Dermis microvascular lymphatic vessel endothelial cell (primary cell): ENCODE measurements at places on chromosomes 6 and 20. TPM values are rescaled to one million over a fixed set of nuclear protein-coding genes. Genes with fewer than 3 reads are reported as not detected.

Gene SMLR1
- not detected in 2 replicates for total RNA-seq

DNA sequence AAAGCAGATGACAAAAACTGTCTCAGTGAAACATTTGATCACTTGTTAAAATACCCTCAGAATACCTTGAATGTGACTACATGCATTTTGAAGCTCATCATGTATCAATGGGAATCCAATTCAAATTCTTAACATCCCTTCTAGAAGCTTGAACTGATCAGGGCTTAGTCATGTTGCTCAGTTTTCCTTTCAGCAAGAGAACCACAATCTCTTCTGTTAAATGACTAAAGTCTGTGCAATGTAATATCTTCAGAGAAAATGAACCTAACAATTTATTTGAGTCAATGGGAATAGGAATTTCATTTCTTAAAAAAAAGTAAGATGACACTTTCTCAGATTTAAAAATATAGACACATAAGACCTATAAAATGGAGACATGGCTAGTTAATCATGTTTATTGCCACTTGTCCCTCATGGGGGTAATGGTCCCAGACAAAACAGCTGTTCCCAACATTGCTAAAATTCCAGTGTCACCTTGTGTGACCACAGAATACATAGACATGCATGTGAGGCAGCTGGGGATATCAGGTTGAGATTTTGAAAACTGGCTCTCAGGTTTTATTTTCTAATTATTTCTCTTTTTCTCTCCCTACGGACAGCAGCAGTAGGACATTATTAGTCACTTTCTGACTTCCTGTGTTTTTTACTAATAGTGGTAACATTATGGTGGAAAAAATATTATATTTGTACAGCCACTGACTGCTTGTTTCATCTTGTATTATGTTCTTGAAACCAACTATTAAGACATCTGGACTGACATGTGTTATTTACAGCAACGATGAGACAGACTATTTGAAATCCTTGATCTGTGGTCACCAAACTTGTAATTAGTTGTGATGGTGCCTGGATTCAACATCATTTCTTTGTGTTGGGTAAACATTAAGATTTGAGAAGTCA lies 192.5 kb downstream of the COL9A1 start:
- DNase-seq, result no peak

GRCh38 chr6:85461798-85462170 lies 11.9 kb downstream of the NT5E start:
- peak; percentile 60 for DNase-seq

Gene SLC29A1
- total RNA-seq, result 27.3 and 37.0 TPM in 2 replicates

DNA sequence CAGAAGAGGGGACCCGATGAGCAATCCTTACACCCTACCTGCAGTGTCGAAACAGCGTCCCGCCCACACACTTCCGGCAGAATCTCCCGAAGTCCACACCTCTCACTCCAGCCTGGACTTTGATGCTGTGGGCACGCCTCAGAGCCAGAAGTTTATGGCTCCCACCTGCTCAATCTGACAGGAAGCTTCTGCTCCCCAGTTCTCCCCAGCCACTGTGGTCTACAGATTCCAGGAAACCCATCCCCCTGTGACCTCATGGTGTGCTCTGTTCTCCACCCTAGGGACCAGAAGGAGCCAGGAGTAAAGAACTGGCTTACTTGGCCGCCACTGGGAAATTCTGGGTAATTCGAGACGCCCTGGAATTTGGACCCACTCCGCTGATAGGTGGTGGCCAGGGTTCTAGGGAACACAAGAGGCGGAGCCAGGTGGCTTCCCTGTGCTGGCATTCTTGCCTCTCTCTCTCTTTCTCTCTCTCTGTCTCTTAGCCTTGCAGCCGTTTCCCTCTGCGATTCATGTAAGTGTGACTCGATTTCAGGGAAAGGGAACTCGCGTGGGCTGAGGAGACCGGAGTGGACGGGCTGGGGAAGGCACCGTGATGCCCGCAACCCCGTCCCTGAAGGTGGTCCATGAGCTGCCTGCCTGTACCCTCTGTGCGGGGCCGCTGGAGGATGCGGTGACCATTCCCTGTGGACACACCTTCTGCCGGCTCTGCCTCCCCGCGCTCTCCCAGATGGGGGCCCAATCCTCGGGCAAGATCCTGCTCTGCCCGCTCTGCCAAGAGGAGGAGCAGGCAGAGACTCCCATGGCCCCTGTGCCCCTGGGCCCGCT lies at the start of gene TRIM15:
Gene TRIM15, plus strand, starts transcription at position 457 of the 828 bp plus-strand sequence. Its CDS starts 139 bp downstream, at position 596.
- no peak for DNase-seq

DNA sequence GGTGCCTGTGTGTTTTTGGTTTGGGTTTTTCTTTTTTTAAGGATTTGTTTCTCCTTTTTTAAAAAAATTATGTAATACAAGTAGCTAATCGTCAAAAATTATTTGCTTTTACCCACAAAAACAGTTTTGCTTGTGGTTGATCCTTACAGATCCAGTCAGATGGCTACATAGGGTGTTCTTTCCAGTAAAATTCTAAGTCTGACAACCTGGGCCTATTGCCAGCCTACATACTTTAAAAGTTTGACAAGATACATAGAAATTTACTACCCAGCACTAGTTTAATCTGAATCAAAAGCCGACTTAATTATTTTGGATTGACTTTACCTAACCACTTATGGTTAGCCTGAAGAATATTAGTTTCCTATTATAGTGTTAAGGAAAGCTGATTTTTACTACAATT lies 2.1 kb upstream of the SOX4 start:
- DNase-seq, result no peak

DNA sequence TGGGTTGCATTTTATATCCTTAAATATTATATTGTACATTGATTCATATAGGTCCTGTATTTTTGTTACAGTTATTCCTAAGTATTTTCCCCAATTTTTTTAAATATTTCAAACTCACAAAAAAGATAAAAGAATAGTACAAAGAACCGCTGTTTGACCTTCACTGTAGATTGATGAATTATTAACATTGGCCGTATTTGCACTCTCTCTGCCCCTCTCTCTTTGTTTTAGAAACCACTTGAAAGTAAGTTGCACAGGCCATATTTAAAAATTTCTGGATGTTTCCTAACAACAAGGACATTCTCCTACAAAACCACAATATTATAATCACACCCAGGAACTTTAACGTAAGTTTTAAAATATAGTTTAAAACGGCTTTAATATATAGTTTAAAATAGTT lies 72.0 kb upstream of the DUSP22 start:
- DNase-seq, result no peak

- DNase-seq, result no peak
Measured at GRCh38 chr6:16583144-16583762, 178.0 kb downstream of the ATXN1 start.

GRCh38 chr20:18005170-18005989 lies 36.6 kb downstream of the MGME1 start:
- no peak for DNase-seq

GRCh38 chr6:97594844-97595243 lies 311.8 kb upstream of the MMS22L start:
- no peak for DNase-seq

- DNase-seq, result no peak
Measured at GRCh38 chr6:77204555-77204954, 258.7 kb downstream of the HTR1B start.

GRCh38 chr6:50822078-50822476 lies 3.4 kb downstream of the TFAP2B start:
- no peak for DNase-seq

GRCh38 chr20:32160341-32160740 lies 47.2 kb downstream of the PLAGL2 start:
- no peak for DNase-seq

Gene VPS52
- total RNA-seq, result 25.0 and 26.6 TPM in 2 replicates

- DNase-seq, result no peak
Measured at GRCh38 chr6:158499601-158500000, 60.3 kb upstream of the TMEM181 start.

DNA sequence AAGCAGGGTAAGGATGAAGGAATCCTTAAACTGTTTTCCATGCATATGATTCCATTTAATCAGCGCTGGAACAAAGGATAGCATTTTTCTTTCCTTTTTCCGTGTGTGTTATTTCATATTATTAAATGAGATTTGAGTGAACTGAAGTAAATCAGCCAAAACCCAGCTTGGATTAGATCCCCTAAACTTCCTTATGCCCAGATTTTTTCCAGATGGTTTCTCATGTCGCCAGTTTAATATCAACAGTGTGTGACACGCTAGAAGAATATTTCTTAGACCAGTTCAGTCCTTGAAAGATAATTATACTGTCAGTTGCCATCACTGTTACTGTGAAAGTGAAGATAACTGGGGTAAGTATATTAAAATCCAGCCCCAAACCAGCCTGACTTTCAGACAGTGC lies 1009.4 kb downstream of the KIF16B start:
- DNase-seq, result no peak

Gene ZC3H12D
- under 0.01 TPM in 2 replicates for total RNA-seq

Gene ADGRB3
- not detected in 2 replicates for total RNA-seq

DNA sequence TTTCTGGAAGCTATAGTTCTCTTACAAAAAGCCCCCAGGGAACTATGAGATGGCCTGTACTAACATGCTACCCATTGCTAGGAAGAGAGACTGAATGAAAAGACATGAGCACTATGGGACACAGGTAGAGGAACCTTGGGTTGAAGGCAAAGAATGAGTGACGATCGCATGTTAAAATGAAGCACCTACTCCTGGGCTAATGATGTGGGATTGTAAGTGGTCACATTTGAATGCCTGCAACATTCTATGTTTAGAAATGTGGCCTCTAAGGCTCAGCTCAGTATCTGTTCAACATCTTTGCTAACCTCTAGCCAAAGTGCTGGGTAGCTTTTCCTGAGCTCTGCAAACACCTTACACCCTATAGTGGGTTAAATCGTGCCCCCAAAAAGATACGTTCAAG lies 5.2 kb upstream of the ZC3H12D start:
- no peak for DNase-seq

Gene DLL1
- total RNA-seq, result 2.6 and 6.4 TPM in 2 replicates

GRCh38 chr6:170017603-170018320 lies 266.3 kb downstream of the ERMARD start:
- no peak for DNase-seq

DNA sequence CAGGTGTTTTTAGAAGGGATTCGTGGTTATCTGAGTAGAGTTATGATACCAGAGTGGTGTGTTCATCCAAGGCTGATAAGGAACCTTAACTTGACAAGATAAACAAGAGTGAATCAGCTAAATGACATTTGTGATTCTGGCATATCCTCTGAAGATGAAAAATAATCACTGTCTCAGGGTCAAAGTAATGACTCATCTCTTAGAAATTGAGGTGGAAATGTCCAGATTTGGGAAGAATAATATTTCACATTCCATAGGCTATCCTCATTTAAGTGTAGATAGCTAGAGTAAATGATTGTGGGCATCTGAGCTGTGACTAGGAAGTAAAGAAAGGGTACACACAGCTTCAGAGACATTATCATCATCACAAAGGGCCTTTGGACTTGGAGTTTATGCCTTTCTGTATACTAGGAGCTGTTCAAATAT lies 255.7 kb downstream of the GJA1 start:
- DNase-seq, result no peak

GRCh38 chr20:46188866-46189541 lies 70.9 kb downstream of the CD40 start:
- no peak for DNase-seq

Gene VGLL2
- not detected in 2 replicates for total RNA-seq

Gene GSTA3
- total RNA-seq, result not detected in 2 replicates

DNA sequence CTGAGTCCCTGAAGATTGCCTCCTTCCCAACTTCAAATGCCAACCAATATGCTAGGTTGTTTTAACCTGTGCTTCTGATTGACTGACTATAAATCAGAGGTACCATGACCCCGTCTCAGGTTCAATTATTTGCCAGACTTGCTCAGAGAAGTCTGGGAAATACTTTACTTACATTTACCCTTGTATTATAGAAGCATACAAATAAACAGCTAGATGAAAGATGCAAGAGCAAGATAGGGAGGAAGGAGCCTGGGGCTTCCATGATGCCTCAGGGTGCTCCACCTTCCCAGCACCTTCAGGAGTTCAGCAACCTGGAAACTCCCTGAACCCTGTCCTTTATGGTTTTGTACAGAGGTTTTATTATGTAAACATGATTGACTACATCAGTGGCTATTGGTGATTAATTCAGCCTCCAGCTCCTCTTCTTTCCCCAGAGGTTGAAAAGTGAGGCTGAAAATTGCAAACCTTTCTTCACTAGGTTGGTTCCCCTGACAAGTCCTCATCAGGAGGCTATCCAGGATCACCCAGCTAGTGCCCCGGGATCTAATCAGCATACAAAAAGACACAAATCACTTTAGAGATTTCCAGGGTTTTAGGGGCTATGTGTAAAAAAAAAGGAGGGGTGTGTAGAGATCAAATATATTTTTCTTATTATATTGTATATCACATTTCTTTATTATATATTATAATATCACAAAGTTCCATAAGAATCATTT lies 547.7 kb downstream of the EPM2A start:
- DNase-seq, result no peak

- DNase-seq, result no peak
Measured at GRCh38 chr6:56416247-56416646, 168.9 kb upstream of the COL21A1 start.

DNA sequence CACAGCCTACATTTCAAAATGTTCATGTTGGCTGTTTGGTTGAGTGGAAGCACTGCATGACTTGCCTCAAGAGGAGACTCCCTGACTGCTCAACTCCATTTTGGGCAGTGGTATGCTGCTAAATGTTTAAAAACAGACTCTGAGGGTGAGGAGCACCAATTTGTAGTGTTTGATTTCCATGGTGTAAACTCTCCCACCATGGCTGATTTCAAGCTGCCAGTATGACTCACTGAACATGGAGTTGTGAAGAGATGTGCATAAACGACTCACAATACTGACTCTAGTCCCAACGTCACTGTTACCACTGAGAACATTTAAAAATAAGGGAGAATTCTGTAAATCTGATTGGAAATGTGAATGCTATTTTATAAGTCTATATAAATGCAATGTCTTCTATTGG lies 70.4 kb downstream of the BACH2 start:
- no peak for DNase-seq

GRCh38 chr6:155080881-155081845 lies 86.0 kb downstream of the TIAM2 start:
- peak; percentile 72 for DNase-seq

DNA sequence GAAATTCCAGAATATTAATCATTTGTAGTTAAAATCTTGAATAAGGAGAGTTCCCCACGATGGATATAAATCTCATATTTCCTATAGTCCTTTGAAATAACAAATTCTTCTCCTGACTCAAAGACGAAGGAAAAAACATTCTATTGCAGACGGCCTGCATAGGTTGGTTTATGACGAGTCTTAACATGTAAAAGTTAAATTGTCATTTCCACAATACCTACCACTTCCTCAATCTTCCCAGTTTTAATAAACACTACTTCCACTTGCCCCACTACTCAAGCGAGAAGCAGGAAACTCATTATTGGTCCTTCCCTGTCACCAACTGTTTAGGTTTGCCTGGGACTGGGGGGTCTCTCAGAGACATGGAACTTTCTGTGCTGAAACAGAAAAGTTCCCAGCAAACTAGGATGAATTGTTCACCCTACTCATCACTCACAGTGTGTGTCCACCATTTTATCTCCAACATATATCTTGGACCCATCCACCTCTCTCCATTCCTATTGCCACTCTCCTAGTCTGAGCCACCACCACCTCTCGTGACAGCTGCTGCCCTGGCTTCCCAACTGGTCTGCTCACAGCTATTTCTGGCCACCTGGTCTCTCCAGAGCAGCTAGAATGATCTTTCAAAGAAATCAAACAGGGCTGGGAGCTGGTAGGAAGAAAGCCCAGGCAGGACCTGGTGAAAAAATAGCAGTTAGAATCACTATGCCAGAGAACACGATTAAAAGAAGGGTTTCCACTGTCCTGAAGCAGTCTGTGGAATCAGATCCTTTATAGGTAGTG lies 15.1 kb upstream of the ZSCAN9 start:
- DNase-seq, result no peak
